Epithelial cell of umbilical artery (primary cell): ENCODE measurements at places on chromosomes 6 and 20. TPM values are rescaled to one million over a fixed set of nuclear protein-coding genes. Genes with fewer than 3 reads are reported as not detected.

Gene HUS1B
- total RNA-seq = 0.65 and 1.5 TPM in 2 replicates

Gene GSTA2
- total RNA-seq = not detected in 2 replicates

Gene PI16
- not detected in 2 replicates for total RNA-seq

Gene HTR1E
- total RNA-seq = not detected in 2 replicates

Gene OR5V1
- total RNA-seq = not detected in 2 replicates

Gene AIF1
- total RNA-seq = not detected in 2 replicates

Gene SLC22A2
- not detected in 2 replicates for total RNA-seq

Gene SLC17A1
- not detected in 2 replicates for total RNA-seq

Gene RPL10A
- total RNA-seq = 1,588 and 2,417 TPM in 2 replicates

Gene EPB41L2
- total RNA-seq = 39.3 and 51.2 TPM in 2 replicates

Gene LPA
- total RNA-seq = not detected in 2 replicates

Gene KCNQ2
- not detected in 2 replicates for total RNA-seq

Gene HAO1
- not detected in 2 replicates for total RNA-seq

Gene AVP
- not detected in 2 replicates for total RNA-seq

Gene CDC25B
- 10.7 and 14.9 TPM in 2 replicates for total RNA-seq
